ENCODE measurements at places on chromosomes 4 and X. TPM values are rescaled to one million over a fixed set of nuclear protein-coding genes. Genes with fewer than 3 reads are reported as not detected.

Gene WDFY3
- 0.02 TPM for polyA plus RNA-seq

Gene ACSL1
- polyA plus RNA-seq = 2.3 TPM

Gene SFRP2
- polyA plus RNA-seq = not detected

DNA sequence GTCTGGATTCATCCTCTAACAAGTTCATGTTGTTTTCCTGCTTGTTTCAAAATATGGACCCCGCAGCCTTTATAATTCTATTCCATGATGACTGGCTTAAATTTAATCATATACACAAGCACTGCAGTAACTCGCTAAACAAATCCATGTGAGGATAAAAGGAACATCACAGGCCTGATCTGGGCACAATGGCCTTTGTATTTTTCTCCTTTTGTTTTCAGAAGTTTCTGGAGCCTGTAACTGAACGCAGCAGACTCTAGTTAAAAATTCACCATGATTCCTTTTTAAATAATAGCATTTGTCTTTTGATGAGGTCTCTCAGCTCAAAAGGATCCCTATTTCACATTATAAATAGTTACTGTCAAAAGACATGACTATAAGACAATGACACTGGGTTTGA is 30.2 kb upstream of the TMEM184C start:
- DNase-seq = no peak

DNA sequence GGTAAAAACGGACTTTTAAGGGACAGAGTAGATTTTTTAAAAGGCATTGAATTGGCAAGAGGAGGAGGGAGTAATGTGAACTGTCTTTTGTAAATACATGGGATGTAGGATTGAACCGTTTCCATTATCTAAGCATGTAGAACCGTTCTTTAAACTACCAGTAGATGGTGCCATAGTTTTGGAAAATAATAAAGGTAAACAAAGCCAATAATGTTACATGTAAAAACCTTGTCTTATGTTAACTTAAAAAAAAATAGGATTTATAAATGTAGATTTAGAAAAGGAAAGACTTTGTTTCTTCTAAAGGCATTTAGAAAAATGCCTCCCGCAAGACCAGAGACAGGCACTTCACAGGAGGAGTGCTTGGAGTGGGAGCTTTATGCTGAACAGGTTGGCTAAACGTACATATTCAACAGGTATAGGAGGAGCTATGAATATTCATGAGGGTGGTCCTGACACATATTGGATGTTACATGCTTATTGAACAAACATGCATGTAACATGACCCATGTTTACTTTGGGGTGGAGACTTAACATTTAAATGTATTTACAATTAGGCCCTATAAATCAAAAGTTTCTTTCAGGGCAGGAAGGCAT is 45.5 kb upstream of the FAM241A start:
- DNase-seq = no peak

DNA sequence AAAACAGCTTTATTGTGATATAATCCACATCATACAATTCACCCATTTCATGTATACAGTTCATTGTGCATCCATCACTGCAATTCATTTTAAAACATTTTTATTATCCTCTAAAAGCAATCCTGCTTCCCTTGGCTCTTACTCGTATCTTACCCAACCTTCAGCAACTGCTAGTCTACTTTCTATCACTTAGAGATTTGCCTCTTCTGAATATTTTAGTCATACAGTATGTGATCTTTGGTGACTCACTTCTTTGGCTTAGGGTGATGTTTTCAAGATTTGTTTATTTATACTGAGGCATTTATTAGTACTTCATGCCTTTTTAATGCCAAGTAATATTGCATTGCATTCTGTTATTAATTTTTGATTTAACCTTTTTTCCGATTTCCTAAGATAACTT is 15.0 kb upstream of the MSMO1 start:
- no peak for DNase-seq

DNA sequence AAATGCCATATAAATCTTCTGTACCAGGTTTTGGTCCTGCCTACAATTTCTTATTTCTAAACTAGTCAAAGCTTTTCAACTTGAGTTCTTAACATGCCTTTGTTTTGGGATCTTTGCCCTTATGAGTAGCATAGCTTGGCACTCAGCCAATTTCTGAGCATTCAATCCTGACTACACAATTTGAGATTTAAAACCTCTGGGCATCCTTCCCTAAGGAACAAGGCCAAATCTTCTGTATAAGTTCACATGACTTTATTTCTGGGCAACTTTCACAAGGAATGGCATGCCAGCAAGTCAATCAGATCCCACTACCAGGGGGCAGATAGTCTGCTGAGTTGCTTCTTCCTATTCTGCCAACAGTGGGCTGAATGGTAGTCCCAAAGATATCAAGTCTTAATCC is 254.2 kb downstream of the ADAMTS3 start:
- no peak for DNase-seq

DNA sequence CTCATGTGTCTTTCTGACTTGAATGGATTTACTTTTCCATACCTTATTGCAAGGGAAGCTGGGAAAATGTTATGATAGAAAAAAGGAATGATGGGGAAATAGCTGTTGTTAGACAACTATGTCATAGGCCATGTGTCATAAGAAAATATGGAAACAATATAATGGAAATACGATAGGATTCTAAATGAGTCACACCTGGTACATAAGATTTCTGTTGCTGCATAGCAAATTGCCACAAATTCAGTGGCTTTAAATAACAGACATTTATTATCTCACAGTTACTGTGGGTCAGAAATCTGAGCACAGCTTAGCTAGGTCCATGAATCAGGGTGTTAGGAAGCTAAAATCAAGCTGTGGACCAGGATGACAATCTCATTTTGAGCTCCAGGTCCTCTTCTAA is 44.6 kb upstream of the ANKRD50 start:
- no peak for DNase-seq

DNA sequence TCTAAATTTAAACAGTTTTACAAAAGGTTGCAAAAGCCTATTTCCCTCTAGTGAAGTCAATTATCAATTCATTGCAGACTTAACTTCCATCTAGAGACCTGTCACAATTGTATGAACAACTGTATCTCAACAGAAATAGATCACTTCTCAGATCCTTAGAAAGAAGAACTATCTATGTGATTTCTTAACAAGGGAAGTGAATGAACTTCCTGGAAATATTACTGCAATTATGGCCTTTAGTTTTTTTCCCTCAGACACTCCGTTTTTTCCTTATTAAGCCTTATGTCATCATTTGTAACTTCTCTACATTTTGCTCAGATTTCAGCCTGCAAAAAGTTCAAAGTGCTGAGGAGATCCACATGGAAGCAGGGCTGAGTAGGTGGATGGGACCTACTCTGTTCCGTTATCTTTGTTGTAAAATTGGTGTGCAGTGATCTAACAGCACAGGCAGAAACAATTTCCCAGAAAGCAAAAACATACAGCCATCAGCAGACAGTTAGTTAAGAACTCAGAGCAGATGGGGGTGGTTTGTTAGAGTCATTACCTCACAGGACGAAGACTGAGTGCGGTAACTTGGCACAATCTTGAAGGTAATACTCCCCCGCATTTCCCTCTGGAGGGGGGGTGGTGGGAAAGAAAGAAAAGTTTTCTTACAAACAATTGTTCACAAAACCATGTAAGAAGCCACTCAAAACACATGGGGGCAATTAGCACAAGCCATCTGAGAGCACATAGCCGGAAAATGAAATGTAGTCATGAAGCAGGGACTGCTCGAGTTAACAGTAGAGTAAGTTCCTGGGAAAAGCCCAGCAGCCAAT is 112.3 kb downstream of the NYX start:
- DNase-seq = no peak
